Ascending aorta (tissue), 2 donors: ENCODE measurements at places on chromosomes 5 and 9. TPM values are rescaled to one million over a fixed set of nuclear protein-coding genes. Genes with fewer than 3 reads are reported as not detected.

DNA sequence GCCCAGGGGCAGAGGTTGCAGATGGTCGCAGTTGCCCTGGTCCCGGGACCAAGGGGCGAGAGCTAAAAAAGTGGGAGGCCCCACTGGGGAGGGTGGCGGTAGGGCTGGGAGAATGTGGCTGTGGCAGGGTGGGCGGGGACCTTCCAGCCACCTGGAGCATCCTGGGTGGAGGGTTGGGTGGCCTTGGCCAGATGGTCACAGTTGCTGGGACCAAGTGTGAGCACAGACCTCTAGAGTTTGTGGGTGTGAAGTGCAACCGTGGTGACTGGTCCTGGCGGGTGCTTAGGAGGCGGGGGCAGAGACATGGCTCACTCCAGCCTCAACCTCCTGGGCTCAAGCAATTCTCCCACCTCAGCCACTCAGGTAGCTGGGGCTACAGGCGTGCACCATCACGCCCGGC is 5.7 kb upstream of the TRAF2 start:
- DNase-seq, result no peak
- no peaks in the 10 kb centered on the region for H3K27me3 ChIP-seq
- no peak overlapping the region for H3K27ac ChIP-seq
- no peak overlapping the region for H3K4me3 ChIP-seq
- H3K4me1 ChIP-seq, result no peaks in the 10 kb centered on the region

DNA sequence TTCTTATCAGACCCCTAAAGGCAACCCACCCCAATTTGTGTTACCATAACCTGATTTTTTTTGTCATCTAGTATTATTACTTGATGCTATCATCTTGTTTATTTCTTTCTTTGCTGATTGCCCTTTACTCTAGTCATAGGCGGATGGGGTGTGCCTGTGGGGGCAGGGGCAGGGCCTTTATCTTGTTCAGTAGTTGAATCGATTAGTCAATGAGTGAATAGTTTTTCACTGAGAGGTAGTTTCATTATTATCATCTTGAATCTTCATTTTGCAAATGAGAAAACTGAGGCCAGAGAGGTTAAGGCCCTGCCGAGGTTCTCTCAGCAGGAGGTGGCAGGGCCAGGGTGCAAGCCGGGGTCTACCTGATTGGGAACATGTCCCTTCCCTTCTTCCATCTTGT is 9.4 kb upstream of the GM2A start:
- no peak for DNase-seq
- no peaks in the 10 kb centered on the region for H3K36me3 ChIP-seq
- H3K4me3 ChIP-seq, result no peak overlapping the region
- H3K4me1 ChIP-seq, result no peaks in the 10 kb centered on the region
- no peaks in the 10 kb centered on the region for H3K27me3 ChIP-seq

- H3K4me3 ChIP-seq, result peak overlapping the region; percentile 11
- H3K27me3 ChIP-seq, result no peaks in the 10 kb centered on the region
- no peak for DNase-seq
- H3K36me3 ChIP-seq, result no peaks in the 10 kb centered on the region
- H3K27ac ChIP-seq, result peak overlapping the region; percentile 50
These were observed 24.1 kb downstream of the BICD2 start for GRCh38 chr9:92740446-92740961.

- no peaks in the 10 kb centered on the region for H3K36me3 ChIP-seq
- DNase-seq, result peak; percentile 63
- H3K4me3 ChIP-seq, result peak overlapping the region; percentile 88
- no peaks in the 10 kb centered on the region for H3K27me3 ChIP-seq
These were observed 3.4 kb downstream of the SMIM3 start for GRCh38 chr5:150781706-150782614.

Gene NFIL3
- 27.5 TPM for total RNA-seq

- no peaks in the 10 kb centered on the region for H3K4me1 ChIP-seq
- no peak for DNase-seq
- H3K27ac ChIP-seq, result no peak overlapping the region
- no peaks in the 10 kb centered on the region for H3K36me3 ChIP-seq
- no peaks in the 10 kb centered on the region for H3K27me3 ChIP-seq
These were observed 21.6 kb upstream of the ERAP1 start for GRCh38 chr5:96829297-96829696.

DNA sequence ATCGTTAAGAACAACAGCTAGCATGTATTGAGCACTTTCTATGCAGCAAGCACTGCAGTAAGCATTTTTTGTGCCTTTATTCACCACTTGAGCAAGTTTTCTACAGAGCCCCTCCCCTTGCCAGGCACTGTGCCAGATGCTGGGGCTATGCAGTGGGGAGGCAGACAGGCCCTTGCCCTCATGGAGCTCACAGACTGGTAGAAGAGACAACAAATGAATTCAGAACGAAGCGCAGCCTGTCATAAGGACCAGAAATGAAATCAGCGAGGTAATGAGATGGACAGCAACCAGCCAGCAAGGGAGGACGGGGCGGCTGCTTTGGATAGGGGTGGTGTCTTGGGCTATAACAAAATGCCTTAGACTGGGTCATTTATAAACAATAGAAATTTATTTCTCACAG is 68.8 kb downstream of the C9orf50 start:
- no peaks in the 10 kb centered on the region for H3K36me3 ChIP-seq
- no peak overlapping the region for H3K4me3 ChIP-seq
- peak; percentile 61 for DNase-seq
- H3K27ac ChIP-seq, result no peak overlapping the region
- H3K27me3 ChIP-seq, result no peaks in the 10 kb centered on the region
- H3K4me1 ChIP-seq, result peaks cover 17% of the 10 kb centered on the region

DNA sequence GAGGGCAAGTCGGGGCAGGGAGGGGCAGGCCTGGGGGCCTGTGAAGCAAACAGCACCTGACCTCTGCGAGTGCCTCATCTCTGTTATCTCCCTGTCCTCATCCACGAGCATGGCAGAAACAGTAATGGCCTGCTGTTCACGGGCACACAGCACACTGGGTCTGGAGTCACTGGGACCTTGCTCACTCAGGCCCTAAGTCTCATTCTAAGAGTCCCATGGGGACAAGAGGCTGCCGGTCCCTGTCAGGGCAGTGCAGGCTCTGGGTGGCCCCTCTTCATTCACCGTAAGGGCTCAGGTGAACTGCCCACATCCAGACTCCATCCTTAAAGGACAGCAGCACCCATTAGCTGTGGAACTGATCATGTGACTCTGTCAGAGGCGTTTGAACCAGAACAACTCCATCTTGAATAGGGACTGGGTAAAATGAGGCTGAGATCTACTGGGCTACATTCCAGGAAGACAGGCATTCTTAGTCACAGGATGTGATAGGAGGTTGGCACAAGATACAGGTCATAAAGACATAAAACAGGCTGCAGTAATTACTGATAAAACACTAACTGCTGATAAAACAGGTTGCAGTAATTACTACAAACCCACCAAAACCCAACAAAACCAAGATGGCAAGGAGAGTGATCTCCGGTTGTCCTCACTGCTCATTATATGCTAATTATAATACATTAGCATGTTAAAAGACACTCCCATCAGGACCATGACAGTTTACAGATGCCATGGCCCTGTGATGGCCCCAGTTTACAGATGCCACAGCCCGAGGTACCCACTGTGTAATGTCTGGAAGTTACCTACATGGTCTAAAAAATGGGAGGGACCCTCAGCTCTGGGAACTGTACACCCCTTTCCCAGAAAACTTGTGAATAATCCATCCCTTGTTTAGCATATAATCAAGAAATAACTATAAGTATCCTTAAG is 28.7 kb downstream of the BICD2 start:
- no peak for DNase-seq
- no peaks in the 10 kb centered on the region for H3K36me3 ChIP-seq
- peaks cover 19% of the 10 kb centered on the region for H3K4me1 ChIP-seq
- H3K27ac ChIP-seq, result no peak overlapping the region

DNA sequence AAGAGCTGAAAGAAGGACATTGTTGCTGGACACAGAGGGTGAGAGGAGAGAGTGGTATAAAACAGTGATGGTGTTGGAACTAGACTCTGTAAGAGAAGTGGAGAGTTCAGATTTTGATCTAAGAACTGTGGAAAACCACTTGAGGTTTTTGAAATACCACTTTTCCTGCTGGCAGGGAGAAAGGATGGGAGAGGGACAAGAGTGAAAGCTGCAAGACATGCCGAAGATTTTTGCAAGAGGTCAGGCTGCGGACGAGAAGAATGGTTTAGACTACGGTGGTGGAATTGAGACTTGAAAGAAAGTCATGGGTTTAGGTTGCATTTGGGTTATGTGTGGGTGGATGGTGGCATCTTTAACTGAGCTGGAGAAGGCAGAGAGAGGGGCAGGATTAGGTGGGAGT is 202.2 kb upstream of the RPS23 start:
- H3K4me3 ChIP-seq, result no peak overlapping the region
- H3K36me3 ChIP-seq, result no peaks in the 10 kb centered on the region
- no peaks in the 10 kb centered on the region for H3K4me1 ChIP-seq

- no peaks in the 10 kb centered on the region for H3K27me3 ChIP-seq
- H3K27ac ChIP-seq, result no peak overlapping the region
- no peaks in the 10 kb centered on the region for H3K4me1 ChIP-seq
These were observed 98.1 kb upstream of the TUT7 start for GRCh38 chr9:86452201-86452828.

DNA sequence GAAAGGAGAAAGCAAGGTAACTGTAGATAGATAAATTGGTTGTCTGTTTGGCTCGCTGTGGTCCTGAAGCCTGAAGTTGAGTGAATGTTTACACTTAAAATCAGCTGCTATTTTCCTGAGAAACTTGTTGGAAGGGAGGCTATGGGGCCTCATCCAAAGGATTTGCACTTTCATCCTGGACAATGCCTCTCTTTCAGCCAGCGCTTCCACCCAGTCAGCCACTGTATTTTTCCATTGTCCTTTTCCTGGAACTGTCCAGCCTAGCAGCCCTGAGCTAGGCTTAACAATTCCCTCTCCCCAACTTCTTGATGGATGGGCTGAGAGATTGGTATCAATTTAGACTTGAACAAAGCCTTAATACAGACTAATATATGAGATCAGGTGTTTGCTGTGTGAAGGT is 429.2 kb downstream of the DMAC1 start:
- no peaks in the 10 kb centered on the region for H3K36me3 ChIP-seq
- DNase-seq, result no peak
- no peaks in the 10 kb centered on the region for H3K27me3 ChIP-seq
